ENCODE measurements at places on chromosomes 12 and 14.

DNA sequence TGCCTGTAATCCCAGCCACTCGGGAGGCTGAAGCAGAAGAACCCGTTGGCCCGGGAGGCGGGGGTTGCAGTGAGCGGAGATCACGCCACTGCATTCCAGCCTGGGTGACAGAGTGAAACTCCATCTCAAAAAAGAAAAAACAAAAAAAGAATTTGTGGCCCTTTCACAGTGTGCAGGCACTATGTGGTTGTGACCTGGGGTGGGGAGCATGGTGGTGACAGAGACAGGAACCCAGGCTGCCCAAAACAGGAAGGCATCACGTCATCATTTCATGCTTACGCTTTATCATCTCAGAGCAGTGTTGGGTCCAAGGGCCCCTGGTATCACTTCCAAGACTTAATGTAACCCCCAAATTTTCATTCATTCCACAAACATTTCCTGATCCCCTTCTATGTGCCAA is 175.7 kb upstream of the GSC start:
- peak; percentile 24 for DNase-seq

- DNase-seq: no peak
Measured at GRCh38 chr14:71698027-71698426, 234.2 kb upstream of the RGS6 start.

DNA sequence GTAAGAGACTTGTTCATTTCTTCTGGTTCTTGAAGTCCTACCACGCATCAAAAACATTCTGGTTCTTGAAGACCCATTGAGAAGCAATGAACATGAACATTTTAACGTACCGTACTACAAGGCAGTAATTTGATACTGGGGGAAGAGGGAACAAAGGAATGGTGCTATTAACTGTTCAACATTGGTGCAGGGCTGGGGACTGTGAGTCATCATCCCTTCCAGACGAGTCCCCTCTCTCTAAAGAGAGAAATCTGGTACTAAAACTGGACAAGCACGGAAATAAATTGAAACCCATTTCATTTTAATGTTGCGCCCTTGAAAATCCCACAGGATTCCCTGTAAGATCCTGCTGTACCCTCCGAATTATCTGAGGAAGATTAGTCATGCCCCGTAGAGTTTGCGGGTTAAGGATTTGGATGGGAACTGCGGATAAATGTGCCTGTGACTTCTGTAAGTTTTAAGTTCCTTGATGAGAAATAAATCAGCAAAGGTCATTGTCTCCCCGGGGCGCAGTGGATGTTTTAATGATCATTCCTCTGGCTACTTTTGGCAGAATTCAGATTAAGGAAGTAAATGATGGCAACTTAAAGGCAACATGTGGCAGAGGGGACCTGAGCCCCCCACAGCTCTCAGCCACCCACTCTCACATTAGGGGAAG is 78.6 kb downstream of the KCNK13 start:
- no peak for DNase-seq

DNA sequence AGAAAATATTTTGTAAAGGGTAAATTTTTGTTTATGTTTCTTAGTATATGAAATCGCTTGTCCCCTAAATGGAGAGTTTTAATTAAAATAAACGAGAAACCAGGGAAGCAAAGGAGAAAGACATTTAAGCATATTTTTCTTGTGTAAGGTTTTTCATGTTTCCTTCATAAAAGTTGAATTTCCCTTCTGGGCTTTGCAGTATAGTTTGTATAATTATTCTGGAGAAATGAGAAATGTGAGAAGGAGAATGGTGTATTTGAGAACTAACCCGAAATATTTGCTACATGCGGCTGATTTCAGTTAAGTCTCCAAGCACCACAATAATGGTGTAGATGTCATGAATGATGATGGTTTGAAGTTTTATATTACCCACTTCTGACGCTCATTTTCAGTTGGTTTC is 307.7 kb upstream of the SEL1L start:
- DNase-seq: no peak

GRCh38 chr12:104095289-104095688 is 31.0 kb downstream of the HCFC2 start:
- no peak for DNase-seq

- DNase-seq: no peak
Measured at GRCh38 chr12:87323369-87323768, 705.8 kb downstream of the C12orf50 start.

- DNase-seq: no peak
Measured at GRCh38 chr12:71266606-71267005, 108.8 kb upstream of the TSPAN8 start.

GRCh38 chr12:33438851-33439586 is 600 bp downstream of the SYT10 start:
- no peak for DNase-seq

- no peak for DNase-seq
Measured at GRCh38 chr14:38837343-38838048, 265.5 kb downstream of the SEC23A start.

DNA sequence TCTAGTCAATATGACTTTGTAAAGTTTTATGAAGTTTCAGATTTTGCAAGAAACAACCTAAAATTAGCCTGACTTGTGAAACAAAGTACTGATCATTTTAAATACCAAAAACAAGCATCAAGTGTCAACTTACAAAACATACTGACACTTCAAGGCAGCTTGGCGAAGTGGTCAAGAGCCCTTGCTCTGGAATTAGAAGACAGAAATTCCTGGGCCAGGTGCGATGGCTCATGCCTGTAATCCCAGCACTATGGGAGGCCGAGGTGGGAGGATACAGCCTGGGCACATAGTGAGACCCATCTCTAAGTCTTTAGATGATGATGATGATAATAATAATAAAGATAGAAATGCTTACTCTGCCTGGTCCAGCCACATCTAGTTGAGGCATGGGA is 45.4 kb upstream of the NR2C1 start:
- DNase-seq: no peak

DNA sequence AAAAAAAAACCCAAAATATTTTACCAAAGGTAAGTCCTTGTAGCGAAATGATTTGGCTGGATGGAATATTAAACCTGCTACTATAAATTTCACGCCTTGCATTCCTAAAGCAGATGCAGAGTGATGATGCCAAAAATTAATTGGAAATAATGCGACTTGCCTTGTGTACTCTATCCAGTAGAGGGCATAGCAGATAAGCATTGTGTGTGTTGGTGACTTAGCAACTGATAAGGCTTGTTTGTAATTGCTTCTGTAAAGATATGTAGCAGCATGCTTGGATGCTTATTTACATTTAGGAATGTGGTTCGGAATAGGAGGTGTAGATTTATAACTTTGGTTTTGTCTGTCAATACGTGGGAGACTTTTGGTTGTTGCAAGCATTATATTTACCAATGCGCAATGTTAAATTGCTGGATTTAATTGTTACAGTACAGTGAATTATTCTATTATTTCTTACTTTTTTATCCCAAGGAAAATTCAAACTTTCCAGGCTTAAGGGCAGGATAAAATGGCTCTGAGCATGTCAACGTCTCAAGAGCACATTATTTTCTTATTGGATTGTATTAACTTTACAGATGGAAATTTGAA is 80.5 kb downstream of the TMEM260 start:
- DNase-seq: no peak

GRCh38 chr14:59228421-59228820 is 40.0 kb downstream of the DAAM1 start:
- DNase-seq: no peak

DNA sequence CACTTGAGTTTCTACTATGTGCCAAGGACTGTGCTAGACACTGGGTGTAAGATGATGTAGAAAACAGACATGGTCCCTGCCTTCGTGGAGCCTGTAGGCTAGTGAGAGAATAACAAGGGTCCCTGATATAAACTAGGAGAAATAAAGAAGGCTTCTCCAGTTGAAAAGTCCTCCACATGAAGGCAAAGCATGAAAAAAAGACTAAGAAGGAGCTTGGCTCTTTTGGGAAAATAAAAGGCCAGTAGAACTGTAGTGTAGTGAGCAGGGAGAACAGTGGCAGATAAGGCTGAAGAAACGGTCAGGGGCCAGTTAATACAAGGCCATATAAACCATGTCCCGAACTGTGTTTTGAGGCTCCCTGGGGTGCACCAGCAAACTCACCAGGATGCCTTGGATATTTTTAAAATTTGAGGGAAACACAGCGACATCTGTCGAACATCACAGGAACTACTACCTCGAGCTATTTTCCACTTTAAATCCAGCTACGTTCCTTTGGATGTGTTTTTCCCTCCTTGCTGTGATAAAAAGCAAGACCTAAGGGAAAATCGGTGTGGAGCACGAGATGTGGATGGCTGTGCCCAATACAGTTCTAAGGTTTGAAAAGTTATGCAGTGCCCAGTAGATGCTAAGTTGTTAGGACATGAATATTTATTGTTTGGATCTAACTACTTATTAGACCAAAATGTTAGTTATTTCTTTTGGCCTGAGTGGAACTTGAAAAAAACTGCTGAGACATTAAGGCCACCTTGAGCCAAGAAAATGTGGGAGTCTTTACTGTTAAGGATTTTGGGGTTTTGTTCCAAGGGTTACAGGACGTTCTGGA is 8.5 kb upstream of the CFL2 start:
- DNase-seq: peak; percentile 30

DNA sequence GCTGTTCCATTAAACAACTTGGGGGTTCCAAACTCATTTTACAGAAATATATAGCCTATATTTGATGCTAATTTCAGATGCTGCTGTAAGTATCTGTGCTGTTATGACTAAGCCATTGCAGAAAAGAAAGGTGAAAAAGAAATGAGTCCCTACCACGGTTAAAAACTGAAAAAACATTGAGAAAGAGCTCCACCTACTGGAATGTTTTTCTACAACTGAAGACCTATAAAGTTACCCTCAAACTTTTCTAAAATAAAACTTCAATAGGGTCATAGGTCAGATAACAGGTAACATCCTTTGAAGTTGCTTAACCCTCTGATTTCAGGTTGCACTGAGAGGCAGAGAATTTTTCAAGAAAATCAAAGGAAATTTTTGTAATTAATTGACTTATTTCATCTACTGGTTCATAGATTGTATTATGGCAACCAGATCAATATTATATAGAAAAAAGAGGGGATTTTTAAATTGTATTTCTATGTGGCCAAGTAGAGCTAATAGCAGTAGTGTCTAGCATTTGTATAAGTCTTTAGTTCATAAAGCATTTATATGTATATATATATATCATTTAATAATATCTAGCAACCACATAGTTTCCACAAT is 279.9 kb downstream of the RPS29 start:
- DNase-seq: no peak

- DNase-seq: peak; percentile 7
Measured at GRCh38 chr12:108193917-108194316, 64.8 kb downstream of the WSCD2 start.

DNA sequence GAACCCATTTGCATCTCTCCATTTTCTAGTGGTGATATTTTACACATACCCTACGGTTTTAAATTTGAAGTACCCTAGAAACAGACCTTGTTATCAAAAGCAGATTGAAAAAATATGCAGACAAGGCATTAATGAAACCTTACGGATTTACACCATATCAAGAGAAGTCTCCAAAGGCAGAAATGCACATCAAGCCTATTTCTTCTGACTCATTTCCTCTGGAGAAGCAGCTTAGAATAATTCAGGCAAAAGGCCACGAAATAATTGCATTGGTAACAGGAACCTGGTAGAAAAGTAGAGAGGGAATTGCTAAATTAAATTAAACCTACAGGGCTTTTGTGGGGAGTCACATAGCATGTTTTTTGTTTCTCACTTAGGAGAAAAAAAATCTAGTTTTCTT is 34.7 kb downstream of the KICS2 start:
- DNase-seq: no peak

GRCh38 chr14:77241955-77242354 is 29.1 kb downstream of the NGB start:
- no peak for DNase-seq

- no peak for DNase-seq
Measured at GRCh38 chr12:12700254-12700653, 4.3 kb upstream of the GPR19 start.

DNA sequence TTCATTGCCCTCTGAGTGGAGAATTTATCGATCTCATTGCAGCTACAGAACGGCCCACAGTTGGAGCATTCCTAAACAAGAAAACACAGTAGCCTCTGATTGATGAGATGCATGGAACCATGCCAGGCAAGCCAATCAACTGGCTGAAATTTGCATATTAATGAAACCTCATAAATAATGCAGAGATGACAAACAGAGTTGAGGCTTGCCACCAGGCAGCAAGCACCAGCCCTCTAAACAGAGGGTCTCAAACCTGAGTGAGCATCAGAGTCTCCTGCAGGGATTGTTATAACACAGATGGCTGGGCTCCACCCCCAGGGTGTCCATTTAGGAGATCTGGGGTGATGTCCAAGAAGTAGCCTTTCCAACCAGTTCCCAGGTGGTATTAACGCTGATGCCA is 60.9 kb upstream of the CMKLR1 start:
- DNase-seq: no peak

All from activated CD4-positive, alpha-beta T cell treated with anti-CD3 and anti-CD28 coated beads, Interleukin-2, amount 50 U/mL, for 1 hour (primary cell).